Glutamatergic neuron (in vitro differentiated cells): ENCODE measurements at places on chromosomes 7 and 10. TPM values are rescaled to one million over a fixed set of nuclear protein-coding genes. Genes with fewer than 3 reads are reported as not detected.

DNA sequence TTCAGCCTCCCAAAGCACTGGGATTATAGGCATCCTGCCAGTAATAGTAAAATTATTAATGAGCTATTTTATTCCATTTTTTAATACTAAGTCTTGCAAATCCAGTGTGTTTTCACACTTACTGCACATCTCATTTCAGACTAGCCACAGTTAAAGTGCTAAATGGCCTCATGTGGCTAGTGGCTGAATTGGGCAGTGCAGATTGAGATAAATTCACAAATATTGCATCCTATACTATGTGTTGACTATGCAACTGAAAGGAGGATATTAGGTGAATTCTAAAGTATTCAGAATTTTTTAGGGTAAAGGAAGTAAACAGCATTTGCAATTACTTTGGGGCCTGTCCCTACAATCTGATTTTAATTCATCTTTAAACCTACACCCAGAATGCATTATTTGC lies 10.2 kb downstream of the APBB1IP start:
- H3K4me3 ChIP-seq = no peak overlapping the region
- H3K27ac ChIP-seq = no peak overlapping the region
- no peak for DNase-seq
- no peaks in the 10 kb centered on the region for H3K36me3 ChIP-seq
- no peaks in the 10 kb centered on the region for H3K27me3 ChIP-seq

DNA sequence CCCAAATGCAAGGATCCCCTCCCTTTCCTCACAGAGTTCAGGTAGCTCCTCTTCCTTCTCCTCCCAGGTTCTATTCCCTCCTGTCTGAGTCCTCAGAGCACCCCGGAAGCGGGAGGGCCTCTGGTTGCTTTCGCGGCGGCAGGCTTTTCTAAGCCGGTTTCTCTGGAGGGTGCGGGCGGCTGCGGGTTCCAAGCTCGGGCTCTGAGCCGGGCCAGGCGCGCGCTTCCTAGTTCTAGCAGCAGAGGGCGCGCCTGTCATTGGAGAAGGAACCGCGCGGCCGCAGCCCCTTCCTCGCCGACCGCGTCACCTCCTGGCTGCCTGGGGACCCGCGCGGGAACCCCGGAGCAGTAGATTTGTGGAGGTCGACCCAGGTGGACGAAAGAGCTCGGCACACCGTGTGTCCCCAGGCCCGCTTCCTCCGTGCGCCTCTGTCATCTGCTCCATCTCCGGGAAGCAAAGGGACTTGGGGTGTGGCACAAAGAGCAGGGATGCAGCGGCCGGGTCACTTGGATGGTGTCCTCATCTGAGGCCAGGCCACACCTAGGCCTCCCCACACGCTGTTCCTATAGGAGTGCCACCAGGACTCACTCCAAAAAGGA lies 389.0 kb upstream of the PODXL start:
- H3K27me3 ChIP-seq = peaks cover 8% of the 10 kb centered on the region
- peaks cover 24% of the 10 kb centered on the region for H3K4me1 ChIP-seq
- H3K4me3 ChIP-seq = no peak overlapping the region
- no peak overlapping the region for H3K27ac ChIP-seq
- peak; percentile 87 for DNase-seq
- H3K36me3 ChIP-seq = no peaks in the 10 kb centered on the region

SFTPA1 gene
- not detected for total RNA-seq

DNA sequence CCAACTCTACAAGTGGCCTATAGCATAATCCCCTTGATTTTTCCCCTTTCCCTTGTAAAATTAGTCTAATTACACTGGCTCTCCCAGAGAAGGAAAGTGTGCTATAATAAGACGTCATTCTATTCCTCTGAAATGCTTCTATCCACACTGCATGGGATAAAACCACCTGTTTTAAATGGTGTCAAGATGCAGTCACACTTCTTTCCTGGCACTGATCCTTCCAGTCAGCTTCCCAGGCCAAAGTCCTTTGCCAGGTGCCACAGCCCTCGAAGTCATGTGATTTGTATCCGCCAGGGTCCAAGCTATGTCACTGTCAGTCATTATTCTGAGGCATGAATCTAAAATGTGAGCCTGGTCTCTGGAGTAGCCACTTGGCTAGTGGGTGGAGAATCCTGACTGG lies 169.0 kb upstream of the KIAA1217 start:
- H3K4me1 ChIP-seq = no peaks in the 10 kb centered on the region
- H3K27me3 ChIP-seq = no peaks in the 10 kb centered on the region
- H3K36me3 ChIP-seq = no peaks in the 10 kb centered on the region
- H3K27ac ChIP-seq = no peak overlapping the region
- no peak overlapping the region for H3K4me3 ChIP-seq

TES gene
- total RNA-seq = 53.5 TPM

GRCh38 chr7:117333168-117333567 lies 10.3 kb upstream of the WNT2 start:
- no peaks in the 10 kb centered on the region for H3K36me3 ChIP-seq
- DNase-seq = no peak
- H3K4me3 ChIP-seq = no peak overlapping the region
- H3K4me1 ChIP-seq = no peaks in the 10 kb centered on the region
- no peak overlapping the region for H3K27ac ChIP-seq

SFTPA2 gene
- 0.39 TPM for total RNA-seq

DNA sequence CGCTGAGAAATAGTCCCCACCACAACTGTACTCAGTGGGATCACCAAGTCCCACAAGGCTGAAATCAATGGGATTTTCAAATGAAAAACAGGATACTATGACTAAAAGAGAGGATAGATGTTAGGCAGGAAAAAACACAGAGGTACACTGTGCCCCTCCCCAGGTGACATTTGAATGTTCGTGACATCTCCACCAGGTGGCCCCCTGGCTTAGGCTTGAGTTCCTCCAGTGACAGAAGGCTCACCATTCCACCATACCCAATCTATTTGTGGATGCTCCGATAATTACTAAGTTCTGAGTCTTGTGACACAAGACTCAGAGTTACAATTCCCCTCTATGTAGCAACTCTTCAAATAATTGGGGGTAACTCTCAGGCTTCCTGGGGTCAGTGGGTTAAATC lies 77.5 kb upstream of the KCNMA1 start:
- no peak for DNase-seq
- peaks cover 29% of the 10 kb centered on the region for H3K4me1 ChIP-seq
- H3K27me3 ChIP-seq = peaks cover 2% of the 10 kb centered on the region
- no peaks in the 10 kb centered on the region for H3K36me3 ChIP-seq
